A549 treated with GW870086 at 1 μM for 4 hours (cell line): ENCODE measurements at places on chromosomes 12 and 14. TPM values are rescaled to one million over a fixed set of nuclear protein-coding genes. Genes with fewer than 3 reads are reported as not detected.

Gene KLRC3
- 0.41 to 0.42 TPM in 2 of 5 replicates, not detected in the others for total RNA-seq

Gene OTX2
- not detected in 5 replicates for total RNA-seq

Gene POTEM
- not detected in 5 replicates for total RNA-seq

Gene MYO1H
- total RNA-seq: not detected in 5 replicates

Gene AQP2
- not detected in 5 replicates for total RNA-seq

Gene TBX3
- total RNA-seq: 30.1 to 40.3 TPM (median 37.4 TPM) in 5 replicates

Gene SMAGP
- total RNA-seq: 27.0 to 32.8 TPM (median 31.8 TPM) in 5 replicates

Gene FOXA1
- 5.8 to 9.1 TPM (median 8.0 TPM) in 5 replicates for total RNA-seq

Gene MGP
- not detected in 5 replicates for total RNA-seq

Gene GRIN2B
- total RNA-seq: 2.8 to 5.6 TPM (median 4.6 TPM) in 5 replicates

Gene E2F7
- total RNA-seq: 5.0 to 8.2 TPM (median 7.7 TPM) in 5 replicates

Gene KLHL33
- total RNA-seq: not detected in 5 replicates

Gene ZC3H10
- 2.4 to 3.6 TPM (median 2.6 TPM) in 5 replicates for total RNA-seq

Gene SERPINA12
- not detected in 5 replicates for total RNA-seq

Gene RDH16
- total RNA-seq: 0.05 to 0.13 TPM (median 0.12 TPM) in 4 of 5 replicates, not detected in the other

Gene ENDOU
- not detected in 5 replicates for total RNA-seq

Gene OR6J1
- total RNA-seq: not detected in 5 replicates

Gene CCDC175
- not detected in 5 replicates for total RNA-seq

Gene TM7SF3
- total RNA-seq: 66.1 to 78.4 TPM (median 75.5 TPM) in 5 replicates

Gene SCN8A
- total RNA-seq: 1.2 to 1.7 TPM (median 1.5 TPM) in 5 replicates

Gene SCFD1
- 30.5 to 41.9 TPM (median 38.2 TPM) in 5 replicates for total RNA-seq

Gene AKAP3
- 0.07 to 0.23 TPM (median 0.18 TPM) in 4 of 5 replicates, not detected in the other for total RNA-seq

Gene C1S
- 39.5 to 62.4 TPM (median 44.8 TPM) in 5 replicates for total RNA-seq

Gene TAS2R46
- not detected in 5 replicates for total RNA-seq
